ENCODE measurements at places on chromosomes 3 and 15. TPM values are rescaled to one million over a fixed set of nuclear protein-coding genes. Genes with fewer than 3 reads are reported as not detected.
A peak's percentile ranks its signal among the peaks of the same experiment; 100 is the strongest.

The FAM81A gene
- total RNA-seq, result 2.1 TPM

The TRH gene
- not detected for total RNA-seq

The MUC20 gene
- 3.8 TPM for total RNA-seq

The IQCB1 gene
- total RNA-seq, result 25.4 TPM

The SAMMSON gene
- total RNA-seq, result not detected

The MUC13 gene
- 0.27 TPM for total RNA-seq

The GOLGA8T gene
- not detected for total RNA-seq

The SI gene
- not detected for total RNA-seq

The ADCY5 gene
- total RNA-seq, result 9.5 TPM

The INKA1 gene
- total RNA-seq, result 14.3 TPM

The BTLA gene
- 46.0 TPM for total RNA-seq

The TMCO5A gene
- not detected for total RNA-seq

The LRTM1 gene
- 7.6 TPM for total RNA-seq

The FETUB gene
- not detected for total RNA-seq

The RASGRF1 gene
- 1.8 TPM for total RNA-seq

The STAC gene
- total RNA-seq, result 0.95 TPM

The CACNA2D2 gene
- total RNA-seq, result 1.4 TPM

DNA sequence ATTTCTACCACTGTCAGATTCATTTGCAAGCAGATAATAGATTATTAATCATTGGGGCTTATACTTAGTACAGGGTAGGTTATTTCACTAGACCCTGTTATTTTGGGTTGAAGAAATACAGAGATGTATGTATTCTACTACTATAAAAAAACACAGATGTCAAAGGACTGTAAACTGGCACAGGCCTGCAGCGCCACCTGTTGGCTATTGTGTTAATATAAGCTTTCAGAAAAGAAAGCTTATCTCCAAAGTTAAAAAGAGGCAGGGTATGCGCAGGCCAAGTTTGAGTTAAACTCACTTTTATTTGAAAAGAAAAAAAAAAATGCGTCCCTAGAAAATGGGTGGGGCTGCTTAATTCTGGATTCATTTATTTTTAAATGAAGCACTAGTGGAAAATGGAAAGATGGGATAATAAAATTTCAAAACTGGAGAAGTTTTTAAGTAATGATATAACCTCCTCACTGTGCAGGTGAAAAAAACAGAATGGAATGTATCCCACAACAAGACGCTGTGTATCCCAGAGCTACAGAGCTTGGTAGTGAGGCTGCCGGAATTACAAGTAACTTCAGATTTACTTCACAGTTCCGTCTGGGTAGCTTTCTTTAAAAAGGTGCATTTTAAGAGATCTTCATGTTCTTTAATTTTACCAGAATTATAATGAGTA lies 407.2 kb upstream of the TGFBR2 start:
- DNase-seq, result peak; percentile 89

GRCh38 chr3:179967622-179968021 lies 69.1 kb downstream of the PEX5L start:
- DNase-seq, result no peak

DNA sequence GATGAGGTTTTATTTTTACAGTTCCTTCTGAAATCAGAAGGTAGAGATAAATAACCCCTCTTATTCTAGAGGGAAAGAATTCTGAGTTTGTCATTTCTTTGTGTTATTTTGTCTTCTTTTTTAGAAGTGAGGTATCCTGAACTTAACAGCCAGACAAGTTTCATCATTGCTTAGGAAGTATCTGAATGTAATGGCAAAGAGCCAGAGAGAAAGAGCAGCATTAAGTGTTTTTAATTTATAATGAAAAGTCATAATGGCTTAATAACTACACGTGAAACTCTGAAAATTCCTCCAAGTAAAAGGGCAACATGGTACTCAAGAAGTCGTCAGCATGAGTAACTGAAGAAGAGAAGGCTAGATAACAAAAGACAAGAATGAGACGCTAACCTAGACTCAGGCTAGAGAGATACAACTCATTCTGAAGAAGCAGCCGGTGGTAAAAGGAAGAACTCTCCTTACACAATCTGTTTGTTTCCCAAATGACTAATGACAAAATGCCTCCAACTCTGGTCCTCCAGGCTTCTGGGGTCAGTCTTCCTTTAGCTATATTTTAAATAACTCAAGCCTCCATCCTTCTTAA lies 116.2 kb upstream of the NECTIN3 start:
- DNase-seq, result no peak

DNA sequence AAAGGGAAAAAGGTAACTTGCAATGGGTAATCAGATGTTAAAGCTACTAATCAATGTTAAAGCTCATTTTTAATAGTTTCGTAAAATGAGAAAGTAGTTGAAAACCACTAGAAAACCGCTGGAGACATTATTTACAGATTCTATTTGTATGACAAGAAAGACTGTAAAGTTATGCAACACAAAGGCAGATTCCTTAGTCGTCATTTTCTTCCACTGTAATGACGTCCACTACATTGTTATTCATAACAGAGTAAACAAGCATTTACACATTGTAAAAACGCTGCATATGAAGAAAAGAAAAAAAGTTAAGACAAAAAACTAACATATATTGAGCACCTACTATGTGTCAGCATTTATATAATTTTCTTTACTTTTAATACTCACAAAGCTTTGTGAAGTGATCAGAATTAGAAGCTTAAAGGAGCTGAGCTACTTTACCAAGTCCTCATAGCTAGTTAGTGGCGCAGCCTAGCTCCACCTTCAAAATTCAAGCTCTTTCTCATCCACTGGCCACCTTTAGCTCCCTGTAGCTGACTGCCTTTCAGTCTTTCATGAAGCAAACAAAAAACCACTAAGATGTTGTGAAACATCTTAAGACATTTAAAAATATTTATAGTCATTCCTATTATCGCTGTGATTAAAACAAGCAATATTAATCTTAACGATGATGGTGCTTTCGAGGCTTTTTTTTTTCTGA lies 100.1 kb upstream of the CDIN1 start:
- no peak for DNase-seq

DNA sequence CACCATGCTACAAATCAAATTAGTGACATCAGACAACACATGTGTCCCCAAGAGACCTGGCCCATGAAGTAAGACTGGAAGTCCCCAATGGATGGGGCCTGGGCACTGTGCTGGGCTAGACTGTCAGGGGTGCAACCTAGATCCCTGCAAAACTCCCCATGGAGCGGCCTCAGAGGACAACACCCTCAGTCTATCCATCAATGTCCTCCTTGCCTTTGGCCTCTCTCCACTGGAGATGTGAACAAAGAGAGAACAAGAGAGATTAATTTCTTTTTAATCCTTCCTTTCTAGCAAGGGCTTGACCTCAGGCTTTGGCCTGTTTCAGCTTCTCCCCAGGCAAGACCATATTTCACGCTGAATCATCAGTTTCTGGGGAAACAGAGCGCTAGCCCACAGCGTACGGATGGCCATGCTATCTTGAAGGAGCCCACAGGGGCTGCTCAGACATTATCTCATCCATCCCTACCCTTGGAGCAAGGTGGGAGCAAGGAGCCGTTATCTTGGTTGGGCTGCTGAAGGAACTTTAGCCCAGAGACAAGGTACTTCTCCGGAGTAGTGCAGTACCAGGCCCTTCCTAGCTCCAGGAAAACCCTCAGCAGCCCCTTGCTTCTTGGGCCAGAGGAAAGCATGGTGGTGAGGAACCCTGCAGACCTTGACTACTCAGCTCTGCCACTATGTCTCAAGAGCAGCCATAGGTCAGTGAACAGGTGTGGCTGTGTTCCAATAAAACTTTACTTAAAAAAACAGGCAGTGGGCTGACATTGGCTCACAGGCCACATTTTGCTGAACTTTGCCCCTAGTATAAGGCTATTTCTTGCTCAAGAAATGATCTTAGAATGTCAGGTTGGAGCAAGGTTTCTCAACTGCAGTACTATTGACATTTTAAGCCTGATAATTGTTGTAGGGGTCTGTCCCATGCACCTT lies 72.7 kb upstream of the WNT5A start:
- no peak for DNase-seq

GRCh38 chr3:178277605-178278004 lies 258.6 kb upstream of the KCNMB2 start:
- no peak for DNase-seq

- DNase-seq, result peak; percentile 77
Measured at GRCh38 chr15:81312790-81313543, 11.0 kb downstream of the STARD5 start.

GRCh38 chr3:68274286-68274685 lies 619.9 kb upstream of the SUCLG2 start:
- DNase-seq, result no peak

GRCh38 chr3:149145356-149145755 lies 15.9 kb downstream of the HPS3 start:
- no peak for DNase-seq

DNA sequence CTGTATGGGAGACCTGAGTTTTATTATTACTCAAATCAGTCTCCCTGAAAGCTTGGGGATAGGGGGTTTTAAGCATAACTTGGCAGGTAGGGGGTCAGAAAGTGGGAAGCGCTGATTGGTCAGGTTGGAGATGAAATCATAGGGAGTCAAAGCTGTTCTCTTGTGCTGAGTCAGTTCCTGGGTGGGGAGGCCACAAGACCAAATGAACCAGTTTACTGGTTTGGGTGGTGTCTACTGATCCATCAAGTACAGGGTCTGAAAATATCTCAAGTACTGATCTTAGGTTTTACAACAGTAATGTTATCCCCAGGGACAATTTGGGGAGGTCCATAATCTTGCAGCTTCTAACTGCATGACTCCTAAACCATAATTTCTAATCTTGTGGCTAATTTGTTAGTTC lies 17.8 kb upstream of the IQCF6 start:
- no peak for DNase-seq

- DNase-seq, result no peak
Measured at GRCh38 chr3:26559227-26559626, 63.3 kb upstream of the LRRC3B start.

DNA sequence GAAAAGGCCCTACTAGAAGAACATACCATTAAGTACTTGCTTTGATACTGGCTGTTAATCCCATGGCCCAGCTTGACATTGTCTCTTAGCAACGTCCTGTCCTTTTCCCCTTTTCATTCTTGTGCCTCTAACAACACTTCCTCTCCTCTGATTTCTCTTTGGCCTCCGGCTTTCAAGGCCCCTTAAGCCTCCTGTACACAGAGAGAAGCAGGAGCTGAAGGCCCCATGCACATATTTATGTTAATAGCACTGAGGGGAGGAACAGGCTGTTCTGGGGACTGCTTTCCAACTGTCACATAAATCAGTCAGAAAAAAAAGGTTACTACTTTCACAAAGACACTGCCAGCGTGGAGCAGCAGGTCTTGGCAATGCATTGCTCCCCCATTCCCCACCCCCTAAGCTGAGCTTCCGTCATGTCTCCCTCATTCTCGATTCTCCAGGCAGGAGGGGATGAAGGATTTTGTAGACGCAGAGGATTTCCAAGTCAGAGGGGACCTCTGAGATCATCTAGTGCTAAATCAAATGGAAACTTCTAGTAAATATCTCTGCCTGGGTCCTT lies 257.4 kb upstream of the ADAMTS9 start:
- no peak for DNase-seq

DNA sequence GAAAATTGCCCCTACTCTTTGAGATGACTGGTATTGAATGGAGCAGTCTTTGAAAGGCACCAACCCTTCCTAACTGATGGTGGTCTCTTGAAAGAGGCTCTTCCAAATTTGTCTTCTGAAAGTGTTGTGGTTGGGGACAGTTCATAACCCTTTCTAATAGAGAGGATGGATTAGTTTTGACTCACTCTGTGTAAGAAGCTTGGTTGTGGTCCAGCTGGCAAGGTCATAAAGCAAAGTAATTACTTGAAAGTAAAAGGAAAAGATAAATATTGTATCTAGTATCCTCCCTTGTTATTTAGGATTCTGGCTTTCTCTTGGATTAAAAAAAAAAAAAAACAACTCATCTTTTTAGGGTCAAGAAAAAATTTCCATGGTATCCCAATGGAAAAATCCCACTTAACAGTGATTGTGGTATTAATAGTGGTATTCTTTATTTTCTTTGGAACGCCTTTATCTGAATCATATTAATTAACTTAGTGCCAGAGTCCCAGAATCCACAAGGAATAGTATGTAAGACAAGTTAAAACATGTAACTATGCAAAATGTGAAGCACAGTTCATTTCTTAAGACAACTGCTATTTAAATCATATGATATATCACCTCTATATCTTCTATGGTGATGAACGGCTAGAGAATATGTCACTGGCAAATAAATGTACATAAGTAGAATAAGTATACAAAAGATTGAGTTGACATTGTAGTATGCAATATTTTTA lies 469.3 kb upstream of the CDIN1 start:
- DNase-seq, result no peak

GRCh38 chr3:127911421-127911931 lies 3.6 kb upstream of the KBTBD12 start:
- no peak for DNase-seq

DNA sequence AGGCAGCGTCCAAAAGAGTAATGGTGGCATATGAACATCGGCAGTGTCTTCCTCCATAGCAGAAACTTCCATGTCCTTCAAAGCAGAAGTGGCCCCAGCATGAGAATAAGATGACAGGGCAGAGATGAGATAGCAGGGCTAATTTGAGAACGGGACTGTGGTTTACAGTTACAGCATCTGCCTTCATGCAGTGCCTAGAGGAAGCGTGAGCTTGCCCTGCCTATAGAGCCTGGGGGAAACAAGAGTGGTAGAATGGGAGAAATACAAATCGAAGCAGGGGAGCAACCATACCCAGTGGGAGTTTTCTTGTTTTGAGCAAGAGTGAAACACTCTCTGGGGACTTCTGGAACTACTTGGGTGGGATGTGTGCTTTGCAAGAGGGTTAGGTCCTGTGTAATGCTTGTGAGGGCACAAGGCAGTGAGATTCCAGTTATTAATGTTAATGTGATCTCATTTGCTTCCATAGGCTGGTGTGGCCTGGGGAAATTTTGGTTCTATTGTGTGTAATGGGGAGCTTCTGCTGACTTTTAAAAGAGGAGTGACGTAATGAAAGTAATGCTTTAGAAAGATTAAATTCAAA lies 616.9 kb downstream of the ZIC1 start:
- DNase-seq, result no peak

- no peak for DNase-seq
Measured at GRCh38 chr3:16885593-16886302, 993 bp downstream of the PLCL2 start.

GRCh38 chr3:63872135-63872924 lies 8.7 kb downstream of the ATXN7 start:
- no peak for DNase-seq

GRCh38 chr3:6578526-6578925 lies 282.4 kb upstream of the GRM7 start:
- no peak for DNase-seq

DNA sequence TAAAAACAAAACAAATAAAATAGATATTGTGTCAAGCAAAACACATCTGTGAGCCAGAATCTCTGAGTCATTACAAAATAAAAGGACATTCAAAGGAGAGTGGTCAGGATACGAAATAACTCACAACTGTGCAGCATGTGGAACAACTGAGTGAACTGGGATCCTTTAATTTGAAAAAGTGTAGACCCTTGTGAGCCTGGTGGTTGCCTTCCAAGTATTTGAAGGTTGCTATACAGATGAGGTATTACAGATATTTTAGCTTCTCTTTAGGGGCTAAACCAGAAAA lies 26.7 kb downstream of the KCNMB2 start:
- no peak for DNase-seq

DNA sequence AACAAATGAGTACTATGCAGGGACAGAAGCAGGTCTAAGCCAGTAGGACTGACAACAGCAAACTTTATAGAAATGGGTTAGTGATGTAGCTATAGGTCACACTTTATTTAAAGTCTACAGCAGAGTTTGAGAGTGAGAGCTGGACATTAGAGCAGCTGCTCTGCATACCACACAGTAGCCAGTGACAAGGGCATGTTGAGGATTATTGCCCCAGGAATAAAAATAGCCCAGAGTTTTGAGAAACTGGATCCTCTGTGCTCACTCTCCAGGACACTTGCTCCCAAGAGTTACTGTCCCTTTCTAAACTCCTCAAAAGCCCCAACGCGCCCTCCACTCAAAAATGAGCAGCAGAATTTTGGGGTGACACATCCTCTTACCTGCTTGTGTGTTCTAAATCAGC lies 21.1 kb downstream of the LRTM1 start:
- no peak for DNase-seq

All from spleen (tissue), 13 donors.